ENCODE measurements at places on chromosomes 2 and 18. TPM values are rescaled to one million over a fixed set of nuclear protein-coding genes. Genes with fewer than 3 reads are reported as not detected.

Gene ALS2
- total RNA-seq, result 23.5 TPM

Gene GRB14
- 14.6 TPM for total RNA-seq

Gene RSAD2
- 3.1 TPM for total RNA-seq

Gene RFTN2
- total RNA-seq, result 13.5 TPM

Gene PPP1R1C
- 8.8 TPM for total RNA-seq

Gene AOX1
- 87.3 TPM for total RNA-seq

DNA sequence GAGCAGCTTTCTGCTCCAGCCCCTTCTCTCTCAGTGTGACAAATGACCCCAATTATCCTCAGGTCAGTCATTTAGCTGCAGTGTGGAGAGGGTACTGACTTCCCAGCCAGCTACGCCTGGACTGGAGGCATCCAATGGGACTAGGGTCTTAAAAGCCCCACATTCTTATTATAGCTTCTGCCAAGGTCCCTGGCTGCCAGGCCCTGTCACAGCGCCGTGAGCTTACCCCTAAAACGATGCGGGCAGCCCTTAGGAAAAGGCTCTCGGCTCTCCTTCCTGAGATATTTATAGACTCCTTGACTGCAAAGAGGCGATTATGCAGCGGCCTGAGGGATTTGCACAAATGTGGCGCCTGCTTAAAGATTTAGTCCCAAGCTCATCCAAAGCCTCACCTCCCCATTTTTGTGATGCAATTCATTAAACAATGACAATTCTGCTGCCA, 69.2 kb upstream of the EDAR start:
- no peak overlapping the region for H3K4me3 ChIP-seq
- H3K36me3 ChIP-seq, result no peaks in the 10 kb centered on the region
- DNase-seq, result no peak
- no peak overlapping the region for H3K27ac ChIP-seq
- no peaks in the 10 kb centered on the region for H3K27me3 ChIP-seq

GRCh38 chr18:72444111-72444797, 99.9 kb downstream of the CBLN2 start:
- H3K4me1 ChIP-seq, result no peaks in the 10 kb centered on the region
- no peak for DNase-seq
- H3K27ac ChIP-seq, result no peak overlapping the region
- no peaks in the 10 kb centered on the region for H3K36me3 ChIP-seq

GRCh38 chr18:74965682-74966081, 243.3 kb downstream of the PTGR3 start:
- no peaks in the 10 kb centered on the region for H3K27me3 ChIP-seq
- peaks cover 9% of the 10 kb centered on the region for H3K4me1 ChIP-seq
- no peaks in the 10 kb centered on the region for H3K36me3 ChIP-seq
- H3K27ac ChIP-seq, result no peak overlapping the region
- H3K4me3 ChIP-seq, result no peak overlapping the region

GRCh38 chr2:227761740-227762476, 16.2 kb downstream of the SCYGR8 start:
- no peak overlapping the region for H3K4me3 ChIP-seq
- DNase-seq, result no peak
- H3K27me3 ChIP-seq, result no peaks in the 10 kb centered on the region
- H3K27ac ChIP-seq, result no peak overlapping the region
- peaks cover 9% of the 10 kb centered on the region for H3K4me1 ChIP-seq
- no peaks in the 10 kb centered on the region for H3K36me3 ChIP-seq

DNA sequence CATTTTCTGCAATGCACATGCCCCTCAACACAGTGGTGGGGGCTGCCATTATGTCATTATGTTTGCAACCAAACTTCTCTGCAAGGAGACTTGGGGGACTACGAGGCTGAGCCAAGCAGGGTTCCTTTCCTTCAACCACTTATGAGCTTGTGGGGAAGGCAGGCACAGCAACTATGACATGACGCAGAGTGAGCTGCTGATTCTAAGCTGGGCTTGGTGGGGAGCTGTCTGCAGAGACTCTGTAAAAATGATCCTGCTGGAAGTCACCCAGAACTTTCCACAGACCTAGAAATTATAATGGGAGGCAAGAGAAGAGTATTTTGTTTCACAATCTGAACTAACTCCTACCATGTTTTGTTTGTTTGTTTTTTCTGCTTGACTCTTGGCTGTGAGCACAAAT, 55.6 kb downstream of the INPP5D start:
- no peaks in the 10 kb centered on the region for H3K36me3 ChIP-seq
- H3K4me1 ChIP-seq, result no peaks in the 10 kb centered on the region
- no peak overlapping the region for H3K4me3 ChIP-seq
- DNase-seq, result no peak

GRCh38 chr2:23235736-23236135, 149.2 kb upstream of the KLHL29 start:
- no peak overlapping the region for H3K4me3 ChIP-seq
- H3K4me1 ChIP-seq, result no peaks in the 10 kb centered on the region

GRCh38 chr2:134550566-134551164, 168.1 kb downstream of the TMEM163 start:
- DNase-seq, result no peak
- H3K4me3 ChIP-seq, result no peak overlapping the region
- H3K4me1 ChIP-seq, result no peaks in the 10 kb centered on the region
- no peaks in the 10 kb centered on the region for H3K27me3 ChIP-seq

- no peak overlapping the region for H3K4me3 ChIP-seq
- no peak for DNase-seq
- H3K27ac ChIP-seq, result no peak overlapping the region
- H3K27me3 ChIP-seq, result no peaks in the 10 kb centered on the region
- H3K4me1 ChIP-seq, result peaks cover 4% of the 10 kb centered on the region
These were observed 29.7 kb downstream of the NOL10 start for GRCh38 chr2:10659898-10660568.

DNA sequence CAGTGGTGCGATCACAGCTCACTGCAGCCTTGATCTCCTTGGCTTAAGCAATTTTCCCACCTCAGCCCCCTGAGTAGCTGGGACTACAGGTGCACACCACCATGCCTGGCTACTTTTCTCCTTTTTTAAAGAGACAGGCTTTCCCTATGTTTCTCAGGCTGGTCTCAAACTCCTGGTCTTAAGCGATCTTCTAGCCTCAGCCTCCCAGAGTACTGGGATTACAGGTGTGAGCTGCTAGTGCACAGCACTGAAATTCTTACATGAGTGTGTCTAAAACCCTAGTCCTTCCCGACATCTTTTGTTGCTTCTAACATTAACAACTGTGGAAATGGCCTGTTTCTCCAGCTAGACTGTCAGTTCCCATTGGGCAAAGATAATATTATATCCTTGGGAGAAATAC, 2.9 kb downstream of the UGP2 start:
- peaks cover 4% of the 10 kb centered on the region for H3K4me1 ChIP-seq
- H3K27ac ChIP-seq, result no peak overlapping the region
- H3K36me3 ChIP-seq, result no peaks in the 10 kb centered on the region

DNA sequence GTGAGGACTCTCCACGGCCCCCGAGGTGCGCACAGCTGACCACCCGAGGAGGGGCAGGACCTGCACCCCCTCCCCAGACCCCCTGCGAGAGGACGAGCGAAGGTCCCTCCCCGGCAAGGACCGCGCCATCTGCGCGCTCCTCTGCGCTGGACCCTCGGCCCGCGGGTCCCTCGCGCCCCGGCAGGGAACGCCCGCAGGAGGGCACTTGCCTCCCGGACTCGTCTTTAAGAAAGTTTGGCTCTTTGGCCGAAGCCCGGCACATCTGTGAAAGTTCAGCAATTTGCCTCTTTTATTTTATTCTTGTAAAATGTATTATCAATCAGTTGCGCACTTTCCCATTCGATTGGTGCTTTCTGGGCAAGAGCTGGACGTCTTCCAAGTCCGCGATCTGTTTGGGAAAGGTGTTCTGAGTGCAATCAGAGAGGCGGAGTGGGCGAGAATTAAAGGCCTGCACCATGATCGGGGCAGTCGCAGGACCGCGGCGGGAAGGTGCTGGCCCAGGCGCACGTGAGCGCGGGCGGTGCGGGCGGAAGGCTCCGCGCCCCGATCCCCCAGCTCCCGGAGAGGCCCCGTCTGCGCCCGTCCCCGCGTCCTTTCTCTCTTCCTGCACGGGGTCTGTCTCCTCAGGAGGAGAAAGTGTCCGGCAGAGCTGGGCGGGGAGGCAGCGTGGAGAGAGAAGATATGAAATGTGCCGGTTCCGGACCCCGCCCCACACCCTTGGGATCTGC, 1.6 kb upstream of the ALKAL2 start:
- peaks cover 53% of the 10 kb centered on the region for H3K4me1 ChIP-seq
- H3K27ac ChIP-seq, result no peak overlapping the region
- no peaks in the 10 kb centered on the region for H3K27me3 ChIP-seq
- no peaks in the 10 kb centered on the region for H3K36me3 ChIP-seq

DNA sequence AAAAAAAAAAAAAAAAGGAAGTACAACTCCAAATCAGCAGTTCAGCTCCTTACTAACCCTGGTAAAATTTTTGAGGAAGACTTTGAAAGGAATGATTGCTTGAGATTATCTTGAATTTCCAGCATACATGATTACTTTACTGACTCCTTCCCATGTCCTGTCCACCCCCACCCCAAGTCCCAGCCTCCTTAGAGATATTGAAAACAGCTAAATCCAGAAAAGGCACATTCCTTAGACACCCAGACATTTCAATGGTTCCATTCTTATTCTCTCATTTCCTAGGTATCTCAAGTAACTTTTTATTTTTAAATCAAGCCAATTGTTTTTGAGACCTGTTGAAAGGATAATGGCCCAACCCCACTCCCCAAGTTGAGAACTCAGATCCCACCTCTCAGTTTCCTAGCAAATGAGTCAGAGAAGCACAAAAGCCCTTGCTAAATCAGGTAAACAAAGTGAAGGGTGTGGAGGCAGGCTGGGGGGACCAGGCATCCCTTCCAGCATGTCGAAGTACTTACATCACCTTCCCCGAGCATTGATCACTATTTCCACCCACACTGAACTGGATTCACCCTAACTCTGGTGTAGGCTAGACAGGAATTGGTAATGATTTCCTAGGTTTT, 95.4 kb upstream of the FZD7 start:
- no peak for DNase-seq
- H3K36me3 ChIP-seq, result no peaks in the 10 kb centered on the region
- no peak overlapping the region for H3K27ac ChIP-seq
- H3K27me3 ChIP-seq, result no peaks in the 10 kb centered on the region
- H3K4me1 ChIP-seq, result no peaks in the 10 kb centered on the region

DNA sequence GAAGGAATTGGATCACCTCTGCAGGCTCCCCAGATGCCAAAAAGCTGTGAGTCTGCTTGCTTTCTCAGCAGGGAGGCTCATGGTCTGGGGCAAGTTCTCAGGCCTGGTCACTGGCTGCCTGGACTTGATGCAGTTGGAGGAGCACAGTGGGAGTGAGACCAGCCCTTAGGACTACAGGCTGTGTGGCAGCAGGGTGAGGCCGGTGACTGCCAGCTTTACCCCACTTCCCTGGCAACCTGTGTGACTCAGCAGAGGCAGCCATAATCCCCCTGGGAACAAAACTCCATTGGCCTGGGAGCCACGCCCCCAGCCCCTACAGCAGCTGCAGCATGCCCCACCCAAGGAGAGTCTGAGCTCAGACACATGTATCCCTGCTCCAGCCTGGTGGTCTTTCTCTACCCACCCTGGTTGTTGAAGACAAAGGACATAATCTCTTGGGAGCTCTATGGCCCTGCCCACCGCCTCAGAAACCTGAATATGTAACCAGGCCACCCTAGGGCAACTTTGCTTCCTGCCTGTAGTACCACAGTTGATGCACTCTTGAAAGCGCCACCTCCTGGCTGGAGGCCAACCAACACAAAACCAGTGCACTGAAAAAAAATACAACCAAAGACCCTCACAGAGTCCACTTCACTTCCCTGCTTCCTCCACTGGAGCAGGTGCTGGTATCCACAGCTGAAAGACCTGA, 106.8 kb upstream of the SPATS2L start:
- H3K27ac ChIP-seq, result no peak overlapping the region
- no peaks in the 10 kb centered on the region for H3K27me3 ChIP-seq
- no peaks in the 10 kb centered on the region for H3K36me3 ChIP-seq
- no peaks in the 10 kb centered on the region for H3K4me1 ChIP-seq

DNA sequence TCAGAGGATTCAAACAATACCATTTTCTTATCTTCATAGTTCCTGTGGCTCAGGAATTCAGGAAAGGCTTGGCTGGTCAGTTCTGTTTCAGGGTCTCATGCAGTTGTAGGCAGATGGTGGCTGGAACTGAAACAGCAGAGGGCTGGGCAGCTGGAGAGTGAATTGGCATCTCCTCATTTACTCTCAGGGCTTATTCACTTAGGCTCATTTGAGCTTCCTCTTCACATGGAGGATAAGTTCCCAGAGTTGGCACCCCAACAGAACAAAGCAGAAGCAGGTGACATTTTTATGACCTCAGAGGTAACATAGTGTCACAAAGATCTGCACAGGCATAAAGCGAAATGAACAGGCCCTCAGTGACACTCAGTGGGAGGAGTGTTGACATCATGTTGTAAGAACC, 66.1 kb downstream of the RBBP8 start:
- no peak overlapping the region for H3K27ac ChIP-seq
- no peaks in the 10 kb centered on the region for H3K36me3 ChIP-seq
- H3K4me3 ChIP-seq, result no peak overlapping the region
- DNase-seq, result no peak
- no peaks in the 10 kb centered on the region for H3K4me1 ChIP-seq
- H3K27me3 ChIP-seq, result no peaks in the 10 kb centered on the region

DNA sequence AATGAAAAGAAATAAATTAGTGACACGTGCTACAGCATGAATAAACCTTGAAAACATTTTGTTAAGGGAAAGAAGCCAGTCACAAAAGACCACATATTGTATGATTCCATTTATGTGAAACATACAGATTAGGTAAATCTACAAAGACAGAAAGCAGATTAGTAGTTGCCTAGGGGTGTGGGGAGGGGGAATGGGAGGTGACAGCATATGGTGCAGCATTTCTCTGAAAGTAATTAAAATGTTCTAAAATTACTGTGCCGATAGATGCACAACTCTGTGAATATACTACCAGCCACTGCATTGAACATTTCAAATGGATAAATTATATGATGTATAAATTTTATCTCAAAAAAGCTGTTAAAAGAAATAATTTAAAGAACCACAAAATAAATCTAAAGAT, 161.0 kb downstream of the TRIB2 start:
- DNase-seq, result no peak
- H3K4me1 ChIP-seq, result no peaks in the 10 kb centered on the region
- H3K4me3 ChIP-seq, result no peak overlapping the region
- H3K27me3 ChIP-seq, result no peaks in the 10 kb centered on the region

- no peaks in the 10 kb centered on the region for H3K4me1 ChIP-seq
- H3K36me3 ChIP-seq, result no peaks in the 10 kb centered on the region
- no peaks in the 10 kb centered on the region for H3K27me3 ChIP-seq
- H3K27ac ChIP-seq, result no peak overlapping the region
- no peak for DNase-seq
These were observed 36.0 kb upstream of the SCN1A start for GRCh38 chr2:166163775-166164174.

GRCh38 chr2:129347486-129348217, 631.8 kb upstream of the RAB6C start:
- H3K27me3 ChIP-seq, result no peaks in the 10 kb centered on the region
- DNase-seq, result peak; percentile 48
- no peaks in the 10 kb centered on the region for H3K36me3 ChIP-seq
- no peaks in the 10 kb centered on the region for H3K4me1 ChIP-seq
- H3K4me3 ChIP-seq, result no peak overlapping the region
- no peak overlapping the region for H3K27ac ChIP-seq

- DNase-seq, result no peak
- no peaks in the 10 kb centered on the region for H3K36me3 ChIP-seq
- H3K4me3 ChIP-seq, result no peak overlapping the region
- H3K4me1 ChIP-seq, result no peaks in the 10 kb centered on the region
These were observed 71.2 kb downstream of the SLC16A14 start for GRCh38 chr2:229997565-229997964.
